Activated T-helper 17 cell treated with anti-CD3 and anti-CD28 coated beads, Interleukin-2, amount 50 U/mL, for 72 hours (primary cell): ENCODE measurements at places on chromosomes 2 and 18.

DNA sequence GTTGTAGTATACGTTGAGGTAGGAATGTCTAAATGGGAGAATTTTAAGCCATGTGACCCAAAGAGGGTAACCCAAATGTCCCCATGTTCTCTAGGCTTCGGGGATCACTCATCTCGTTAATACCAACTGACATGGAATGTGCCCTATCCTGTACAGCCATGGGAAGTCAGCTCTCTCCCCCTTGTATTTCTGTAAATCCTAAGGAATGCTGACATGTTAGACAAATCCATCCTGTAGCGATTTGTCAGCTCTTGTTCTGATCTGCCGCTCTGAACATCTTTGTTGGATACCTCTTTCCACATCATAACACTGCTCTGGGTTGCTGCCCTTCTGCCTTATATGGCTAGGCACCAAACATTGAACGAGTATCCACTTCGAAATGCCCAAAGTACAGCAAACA lies 350.6 kb downstream of the RND3 start:
- ATAC-seq, result no peak

DNA sequence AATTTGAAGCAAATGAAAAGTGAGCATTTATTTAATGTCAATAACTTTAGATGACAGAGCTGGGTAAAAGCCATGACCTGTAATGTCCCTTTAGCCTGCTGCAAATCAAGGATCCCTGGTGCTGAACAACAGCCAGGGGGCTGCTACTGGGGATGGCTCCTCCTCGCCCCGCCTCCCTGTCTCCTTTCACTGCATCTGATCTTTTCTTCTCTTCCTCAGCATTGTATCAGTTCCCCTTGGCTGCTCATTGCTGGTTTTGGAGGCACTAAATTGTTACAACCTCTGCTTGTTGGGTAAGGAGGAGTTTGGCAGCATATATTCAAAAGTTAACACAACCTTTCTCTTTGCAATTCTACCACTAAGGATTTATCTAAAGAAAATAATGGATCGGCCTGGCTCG lies 236.3 kb upstream of the ID2 start:
- ATAC-seq, result no peak

DNA sequence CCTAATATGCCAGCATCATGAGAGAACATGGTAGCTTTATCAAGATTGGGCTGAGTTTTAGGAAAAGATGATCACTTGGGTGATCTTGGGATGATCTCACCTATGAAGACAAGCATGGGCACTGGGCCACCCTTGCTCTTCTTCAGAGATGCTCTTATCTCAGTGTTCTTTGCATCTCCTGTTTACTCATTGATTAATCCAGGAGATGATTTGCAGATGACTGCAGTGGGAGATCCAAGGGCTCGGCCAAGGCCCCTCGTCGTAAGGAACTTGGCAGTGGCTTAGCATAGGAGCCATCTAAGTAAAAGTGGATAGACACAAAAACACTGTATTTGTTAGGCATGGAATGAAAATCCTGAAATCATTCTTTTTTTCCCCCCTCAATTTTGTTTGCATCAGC lies 228.4 kb downstream of the FHOD3 start:
- no peak for ATAC-seq

GRCh38 chr2:154697418-154698252 lies 860 bp upstream of the KCNJ3 start:
- ATAC-seq, result no peak

DNA sequence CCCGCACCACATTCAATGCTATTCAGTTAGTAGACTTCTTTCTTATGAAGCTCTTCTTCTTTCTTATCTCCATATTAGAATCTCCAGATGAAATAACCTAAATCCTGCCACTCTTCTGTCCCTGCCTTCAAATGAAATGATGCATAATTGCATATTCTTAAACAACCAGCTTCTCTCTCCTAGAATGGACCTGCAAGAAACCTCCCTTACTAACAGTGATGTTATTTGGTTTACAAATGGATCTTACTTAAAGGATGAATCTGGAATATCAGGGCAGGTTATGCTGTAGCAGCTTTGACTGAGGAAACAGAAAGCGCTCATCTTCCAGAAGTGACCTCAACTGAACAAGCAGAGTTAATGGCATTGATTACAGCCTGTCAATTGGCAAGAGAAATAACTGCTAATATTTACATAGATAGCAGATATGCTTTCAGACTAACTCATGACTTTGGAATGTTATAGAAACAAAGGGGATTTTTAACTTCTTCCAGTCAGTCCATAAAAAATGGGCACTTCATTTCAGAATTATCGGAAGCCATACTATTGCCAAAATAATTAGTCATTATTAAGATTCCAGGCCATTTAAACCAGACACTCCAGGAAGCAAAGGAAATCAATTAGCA lies 755.7 kb upstream of the HS6ST1 start:
- no peak for ATAC-seq

DNA sequence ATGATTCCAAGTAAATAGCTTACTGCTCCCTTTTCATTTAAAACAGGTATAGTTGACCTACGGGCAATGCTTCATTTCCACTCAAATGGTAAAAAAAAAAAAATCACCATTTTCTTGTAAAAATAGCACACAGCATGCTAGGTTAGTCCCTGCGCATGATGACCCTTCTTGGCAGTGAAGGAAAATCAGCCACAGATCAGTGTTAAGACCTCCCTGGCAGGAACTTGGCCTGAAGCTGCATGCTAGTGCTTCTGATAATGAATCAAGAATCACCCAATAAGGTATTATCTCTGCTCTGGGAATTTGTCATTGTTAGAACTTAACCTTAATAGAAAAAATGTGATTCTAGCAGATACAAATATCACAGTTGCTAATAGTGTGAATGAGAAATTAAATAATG lies 166.3 kb downstream of the RAB3GAP1 start:
- ATAC-seq, result no peak

- no peak for ATAC-seq
Measured at GRCh38 chr2:189179570-189179950, at the start of gene COL5A2. COL5A2 (minus strand) TSS chr2:189179761; CDS start chr2:189179604, 157 bp downstream.

- ATAC-seq, result no peak
Measured at GRCh38 chr2:18829251-18829902, 240.0 kb upstream of the NT5C1B start.

DNA sequence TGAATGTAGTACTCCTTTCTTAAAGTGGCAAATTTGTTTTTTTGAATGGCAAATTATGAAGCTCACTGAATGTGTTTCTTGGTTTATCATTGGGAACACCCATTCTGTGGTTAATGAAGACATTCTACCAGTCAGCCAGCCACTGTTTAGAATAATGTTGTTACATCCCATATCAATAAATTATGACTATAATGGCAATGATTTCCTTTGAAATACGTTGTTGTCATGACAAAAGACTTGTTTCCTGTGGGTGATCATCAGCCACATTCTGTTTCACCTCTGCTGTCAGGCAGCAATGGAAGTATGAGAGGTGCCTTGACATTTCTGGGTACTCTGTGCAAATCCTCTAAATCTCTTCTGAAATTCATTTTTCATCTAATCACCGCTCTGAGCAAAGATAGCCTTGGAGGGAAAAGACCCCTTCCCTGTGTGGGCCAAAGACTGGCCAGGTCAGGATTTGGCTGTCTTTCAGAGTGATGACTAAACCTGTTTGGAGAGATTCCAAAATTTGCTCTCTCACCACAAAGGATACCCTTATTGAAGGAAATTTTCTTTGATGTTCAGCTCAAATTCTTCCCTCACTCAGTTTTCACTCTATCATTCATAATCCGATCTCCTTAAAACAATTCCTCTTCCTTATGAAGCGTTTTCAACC lies 869.2 kb downstream of the BCL11A start:
- ATAC-seq, result no peak

DNA sequence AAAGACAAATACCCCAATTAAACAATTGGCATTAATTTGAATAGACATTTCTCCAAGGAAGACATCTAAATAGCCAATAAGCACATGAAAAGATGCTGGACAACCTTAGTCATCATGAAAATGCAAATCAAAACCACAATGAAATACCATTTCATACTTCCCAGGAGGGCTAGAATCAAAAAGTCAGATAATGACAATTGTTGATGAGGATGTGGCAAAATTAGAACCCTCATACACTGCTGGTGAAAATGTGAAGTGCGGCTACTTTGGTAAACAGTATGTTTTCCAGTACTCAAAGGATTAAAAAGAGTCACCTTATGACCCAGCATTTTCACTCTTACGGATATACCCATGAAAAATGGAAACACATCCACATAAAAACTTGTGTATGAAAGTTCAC lies 91.6 kb downstream of the FIGN start:
- no peak for ATAC-seq
